ENCODE measurements at places on chromosomes 3 and 15.
A peak's percentile ranks its signal among the peaks of the same experiment; 100 is the strongest.

DNA sequence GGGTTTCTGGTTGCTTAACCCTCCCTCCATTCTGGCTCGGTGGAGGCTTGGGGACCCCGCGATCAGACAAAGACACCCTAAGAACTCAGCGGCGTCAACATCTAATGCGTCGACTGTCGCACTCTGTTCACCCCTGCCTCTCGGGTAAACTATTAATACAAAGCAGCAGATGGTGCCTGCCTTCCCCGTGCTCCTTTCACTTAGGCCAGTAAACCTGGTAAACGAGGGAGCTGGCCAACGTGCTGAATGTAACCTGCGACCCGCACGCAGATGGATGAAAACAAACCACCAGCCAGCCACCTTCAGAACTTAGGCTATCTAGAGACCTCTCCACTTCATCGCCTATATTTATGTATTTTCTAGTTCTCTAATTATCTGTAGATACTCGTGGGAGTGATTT lies 848 bp upstream of the CADPS start:
- peak; percentile 76 for DNase-seq

DNA sequence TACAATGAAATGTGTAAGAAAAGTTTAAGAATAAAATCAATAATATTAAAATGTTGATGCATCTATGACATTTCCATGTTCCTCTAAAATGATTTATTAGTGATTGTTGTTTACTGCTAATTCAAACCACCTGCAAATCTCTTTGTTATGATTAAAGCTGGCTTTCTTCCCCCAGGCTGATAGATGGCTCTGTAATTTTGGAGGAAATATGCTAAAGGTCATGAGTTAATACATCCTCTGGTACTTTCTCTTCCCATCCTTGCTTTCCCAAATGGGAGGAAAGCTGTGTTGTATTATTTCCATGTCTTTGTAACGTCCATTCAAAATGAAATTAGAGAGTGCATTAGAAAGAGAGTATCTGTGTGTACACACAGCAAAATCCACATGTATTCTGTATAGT lies 139.5 kb upstream of the TMCO5A start:
- no peak for DNase-seq

DNA sequence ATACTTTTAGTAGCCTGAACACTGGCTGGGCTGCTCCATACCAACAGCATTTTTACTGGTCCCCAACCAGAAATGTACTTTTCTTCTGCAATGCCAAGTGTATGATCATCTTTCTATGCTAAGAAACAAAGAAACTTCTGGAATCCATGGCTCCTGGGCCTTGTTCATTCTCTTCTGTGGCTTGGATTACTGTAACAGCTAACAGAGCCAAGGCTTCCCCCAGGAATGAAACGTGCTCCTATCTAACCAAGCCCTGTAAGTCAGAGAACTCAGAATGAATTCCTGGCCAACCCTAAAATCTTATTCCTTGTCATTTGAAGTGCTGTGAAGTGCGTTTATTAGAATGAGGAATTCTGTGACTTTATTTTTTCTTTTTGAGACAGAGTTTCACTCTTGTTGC lies 102.9 kb upstream of the RAD18 start:
- DNase-seq: no peak

- no peak for DNase-seq
These were observed 127.8 kb downstream of the RBMS3 start for GRCh38 chr3:29408676-29409075.
